Activated CD4-positive, alpha-beta T cell treated with anti-CD3 and anti-CD28 coated beads, Interleukin-2, amount 50 U/mL, for 4 hours (primary cell): ENCODE measurements at places on chromosomes 3 and 15.

- no peak for DNase-seq
These were observed 34.6 kb downstream of the BTD start for GRCh38 chr3:15636028-15636709.

DNA sequence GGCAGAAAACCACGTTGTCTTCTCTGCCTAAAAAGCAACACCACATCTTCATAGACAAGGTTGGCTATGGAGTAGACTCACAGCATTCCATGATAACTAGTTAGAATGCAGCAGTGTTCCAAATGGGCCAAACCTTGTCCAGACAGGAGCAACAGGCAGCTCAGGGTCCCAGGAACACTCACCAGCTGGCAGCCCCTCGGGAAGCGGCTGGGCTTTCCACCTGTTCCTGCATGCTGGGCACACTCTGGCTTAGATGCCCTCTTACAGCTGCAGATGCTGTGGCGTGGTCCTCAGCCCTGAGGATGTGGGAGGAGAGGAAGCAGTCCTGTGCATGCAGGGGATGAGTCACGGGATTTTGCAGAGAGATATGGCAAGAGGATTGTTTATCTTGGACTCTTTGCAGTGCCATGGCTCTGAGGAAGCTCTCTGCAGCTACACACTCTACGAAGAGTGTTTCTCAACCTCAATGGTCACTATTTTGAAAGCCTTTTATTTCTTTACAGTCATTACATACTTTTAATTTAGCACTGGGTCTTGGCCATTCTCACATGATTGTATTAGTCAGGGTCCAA, 11.3 kb downstream of the NRROS start:
- no peak for DNase-seq

- no peak for DNase-seq
These were observed 165.0 kb downstream of the RSL24D1 start for GRCh38 chr15:55031727-55032126.

DNA sequence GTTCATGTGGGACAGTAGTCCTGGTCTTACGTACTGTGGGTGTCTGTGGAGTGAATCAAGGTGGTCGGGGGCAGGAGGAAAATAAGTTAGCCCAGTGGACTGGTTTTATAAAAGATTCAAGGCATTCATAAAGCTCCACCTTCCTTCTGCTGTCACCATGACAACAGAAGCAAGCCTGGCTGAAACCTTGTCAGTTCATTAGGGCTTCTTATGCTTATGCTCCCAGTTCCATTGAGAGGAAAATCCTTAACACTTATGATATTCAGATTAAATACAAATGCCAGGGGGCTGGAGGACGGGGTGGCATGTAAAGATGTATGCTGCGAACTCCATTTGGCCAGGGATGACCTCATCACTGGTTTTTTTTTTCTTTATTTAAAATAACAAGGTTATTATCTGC, 283.1 kb upstream of the ATP10A start:
- no peak for DNase-seq
